GM06990 (cell line): ENCODE measurements at places on chromosomes 12 and 14.

- no peak for DNase-seq
Observed at GRCh38 chr12:69916544-69917235, 91.7 kb downstream of the MYRFL start.

- DNase-seq, result no peak
Observed at GRCh38 chr14:27384124-27384523, 786.3 kb upstream of the NOVA1 start.

- no peak for DNase-seq
Observed at GRCh38 chr12:65125247-65125646, 4.1 kb upstream of the WIF1 start.

- DNase-seq, result no peak
Observed at GRCh38 chr12:34119366-34119765, 97.1 kb downstream of the ALG10 start.

- DNase-seq, result peak; percentile 15
Observed at GRCh38 chr12:102406033-102406584, 74.3 kb downstream of the IGF1 start.

DNA sequence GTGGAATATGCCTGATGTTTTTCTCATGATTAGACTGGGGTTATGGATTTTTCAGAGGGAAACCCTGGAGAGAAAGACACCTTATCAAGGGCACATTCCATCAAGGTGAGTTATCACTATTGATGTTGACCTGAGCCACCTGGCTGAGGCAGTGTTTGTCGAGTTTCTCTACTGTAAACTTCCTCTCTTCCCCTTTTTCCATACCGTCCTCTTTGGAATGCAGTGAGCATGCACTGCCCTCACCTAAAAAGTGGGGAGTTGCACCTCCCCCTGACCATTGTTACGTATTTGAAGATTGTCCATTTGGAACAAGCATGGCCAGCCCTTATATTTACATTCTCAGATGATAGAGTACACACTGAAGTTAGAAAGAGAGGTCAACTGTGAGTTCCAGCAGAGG, 53.9 kb upstream of the PWP1 start:
- DNase-seq, result no peak

GRCh38 chr12:128754275-128754674, 69.5 kb downstream of the SLC15A4 start:
- DNase-seq, result no peak

DNA sequence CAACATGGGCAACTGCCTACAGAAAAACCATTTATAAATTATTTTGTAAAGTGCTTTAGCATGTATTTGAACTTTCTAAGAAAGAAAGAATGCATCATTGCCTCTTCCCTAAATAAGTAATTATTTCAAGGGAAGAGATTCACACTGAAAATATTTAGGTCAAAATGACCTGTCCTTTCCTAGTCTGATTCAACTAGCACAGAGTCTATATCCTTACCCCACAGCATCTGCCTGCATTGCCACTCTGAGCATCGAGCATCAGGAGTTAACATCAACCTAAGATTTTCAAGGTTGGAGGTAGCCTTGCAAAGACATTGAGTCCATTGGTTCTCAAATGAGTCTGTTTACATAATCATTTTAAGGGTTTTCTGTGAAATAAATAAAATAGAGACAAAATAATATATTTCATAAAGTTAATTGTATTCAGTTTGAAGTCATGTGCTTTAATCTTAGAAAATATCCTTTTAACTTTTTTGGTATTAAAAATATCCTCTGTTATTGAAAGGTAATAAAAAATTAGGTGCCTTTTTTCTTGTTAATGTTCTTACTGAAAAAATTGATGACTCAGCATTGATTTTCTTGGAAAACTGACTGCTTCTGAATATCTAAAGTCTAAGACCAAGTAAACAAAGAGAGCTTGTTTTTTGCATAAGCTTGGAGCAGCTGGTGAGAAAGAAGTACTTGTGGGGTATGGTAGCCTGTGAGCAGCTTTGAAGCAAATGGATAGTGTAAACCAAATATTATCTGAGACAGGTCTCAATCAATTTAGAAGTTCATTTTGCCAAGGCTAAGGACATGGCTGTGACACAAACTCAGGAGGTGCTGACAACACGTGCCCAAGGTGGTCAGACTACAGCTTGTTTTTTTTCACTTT, 269.0 kb upstream of the CLEC14A start:
- DNase-seq, result no peak

DNA sequence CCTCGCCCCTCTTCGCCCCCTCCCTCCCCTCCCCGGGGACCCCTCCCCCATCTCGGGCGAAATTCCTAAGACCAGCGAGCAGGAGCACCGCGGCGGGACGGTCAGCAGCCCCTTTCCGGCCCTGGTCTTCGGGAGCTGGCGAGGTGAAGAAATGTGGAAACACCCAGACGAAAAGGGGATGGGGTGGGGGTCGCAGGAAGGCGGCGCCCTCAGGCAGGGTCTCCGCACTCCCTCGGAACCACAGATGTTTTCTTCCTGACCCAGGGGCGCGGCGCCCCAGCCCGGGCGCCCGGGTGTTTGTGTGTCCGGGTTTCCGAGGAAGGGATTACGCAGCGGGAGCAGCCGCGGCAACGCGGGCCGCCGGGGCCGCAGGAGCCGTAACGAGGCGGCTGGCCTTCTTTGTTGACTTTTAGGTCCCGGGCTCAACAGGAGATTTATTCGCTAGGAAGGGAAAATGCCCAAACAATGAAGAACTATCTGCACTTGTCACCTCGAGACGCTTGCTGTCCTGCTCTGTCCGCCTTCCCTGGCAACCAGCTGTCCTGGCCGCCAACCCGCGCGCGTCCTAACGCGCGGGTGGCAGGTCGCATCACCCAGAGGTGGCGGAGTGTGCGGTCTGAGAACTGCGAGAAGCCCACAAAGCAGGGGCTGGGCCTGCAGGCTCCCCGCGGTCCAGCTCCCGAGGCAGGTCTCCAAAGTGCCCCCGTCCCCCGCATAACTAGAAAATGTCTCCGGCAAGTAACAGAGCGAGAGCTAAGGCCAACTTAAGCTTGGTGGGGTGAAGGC, 7.0 kb downstream of the FOXA1 start:
- no peak for DNase-seq
